ENCODE measurements at places on chromosomes 1 and 21.

GRCh38 chr1:56056438-56057287, 522.7 kb downstream of the PLPP3 start:
- no peak for DNase-seq

DNA sequence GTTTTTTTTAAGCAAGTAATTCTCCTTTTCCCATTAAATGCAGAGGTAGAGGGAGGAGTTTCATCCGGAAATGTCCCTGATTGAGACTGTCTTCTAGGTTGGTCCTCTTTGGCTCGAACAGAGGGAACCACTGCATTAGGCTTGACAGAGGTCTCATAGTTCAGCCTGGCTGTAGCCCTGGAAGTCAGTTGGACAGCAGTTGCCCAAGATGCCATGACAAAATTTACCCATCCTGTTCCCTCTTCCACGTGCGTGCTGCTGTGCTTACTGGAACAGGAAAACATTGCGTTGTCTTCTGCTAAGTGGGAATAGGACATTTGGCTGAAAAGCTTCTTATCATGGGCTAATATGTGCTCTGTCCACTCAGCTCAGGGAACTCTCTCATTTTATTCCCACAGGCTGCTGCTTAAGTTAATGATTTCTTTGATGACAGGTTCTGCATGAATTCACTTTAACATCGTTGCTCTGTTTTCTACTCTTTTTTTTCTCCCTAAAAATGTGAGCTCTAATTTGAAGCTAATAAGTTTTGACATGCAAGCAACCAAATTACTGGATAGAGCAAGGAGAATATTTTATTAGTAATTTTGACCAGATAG, 18.0 kb downstream of the KCNK1 start:
- no peak for DNase-seq

DNA sequence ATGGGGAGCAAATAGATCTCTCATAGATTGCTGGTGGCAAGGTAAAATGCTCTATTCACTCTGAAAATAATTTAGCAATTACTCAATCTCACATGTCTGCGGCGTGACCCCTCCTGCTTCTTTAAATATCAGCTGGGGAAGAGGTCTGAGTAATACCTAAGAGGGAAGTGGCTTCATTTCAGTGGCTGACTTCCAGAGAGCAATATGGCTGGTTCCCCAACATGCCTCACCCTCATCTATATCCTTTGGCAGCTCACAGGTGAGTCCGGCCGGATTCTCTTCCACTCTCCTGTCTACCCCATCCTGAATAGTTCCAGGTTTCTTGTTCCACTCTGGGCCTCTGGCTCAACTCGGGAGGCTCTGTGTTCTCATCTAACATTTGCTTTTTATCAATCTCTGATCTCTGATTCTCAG, at the start of gene SLAMF7:
TSS of gene SLAMF7 (plus strand) at position 150 of the 414 bp plus-strand sequence. CDS start at position 205, 55 bp downstream.
- DNase-seq = no peak

GRCh38 chr21:32842146-32842545, 70.6 kb upstream of the PAXBP1 start:
- DNase-seq = no peak

- no peak for DNase-seq
These were observed 68.5 kb downstream of the HHAT start for GRCh38 chr1:210397252-210397651.

DNA sequence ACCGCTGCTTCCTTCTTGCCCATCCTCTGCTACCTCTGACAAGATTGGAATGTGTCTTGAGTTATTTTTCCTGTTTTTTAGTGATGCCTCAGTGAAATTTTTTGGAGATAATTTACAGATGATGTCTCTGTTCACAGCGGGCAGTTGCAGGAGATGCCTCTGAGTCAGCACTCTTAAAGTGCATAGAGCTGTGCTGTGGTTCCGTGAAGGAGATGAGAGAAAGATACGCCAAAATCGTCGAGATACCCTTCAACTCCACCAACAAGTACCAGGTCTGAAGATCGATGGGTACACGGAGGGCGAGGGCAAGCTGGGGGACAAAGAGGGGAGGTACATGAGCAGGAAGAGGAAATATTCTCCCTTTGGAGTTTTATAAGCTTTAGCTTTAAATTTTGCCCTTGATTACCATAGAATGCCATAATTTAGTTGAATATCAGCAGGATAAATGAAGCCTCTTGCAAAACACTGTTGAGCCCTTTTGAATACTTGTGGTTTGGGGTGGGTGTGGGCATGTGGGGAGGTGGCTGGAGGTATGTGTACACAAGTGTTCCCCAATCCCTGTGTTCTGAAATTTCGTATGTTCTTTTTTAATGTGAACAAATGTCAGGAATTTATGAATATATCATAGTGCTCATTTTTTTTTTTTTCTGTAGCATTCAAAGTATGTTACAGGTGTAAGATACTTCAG, 19.8 kb downstream of the ATP1A1 start:
- no peak for DNase-seq

- DNase-seq = no peak
These were observed 65.4 kb downstream of the UBIAD1 start for GRCh38 chr1:11338284-11338924.

DNA sequence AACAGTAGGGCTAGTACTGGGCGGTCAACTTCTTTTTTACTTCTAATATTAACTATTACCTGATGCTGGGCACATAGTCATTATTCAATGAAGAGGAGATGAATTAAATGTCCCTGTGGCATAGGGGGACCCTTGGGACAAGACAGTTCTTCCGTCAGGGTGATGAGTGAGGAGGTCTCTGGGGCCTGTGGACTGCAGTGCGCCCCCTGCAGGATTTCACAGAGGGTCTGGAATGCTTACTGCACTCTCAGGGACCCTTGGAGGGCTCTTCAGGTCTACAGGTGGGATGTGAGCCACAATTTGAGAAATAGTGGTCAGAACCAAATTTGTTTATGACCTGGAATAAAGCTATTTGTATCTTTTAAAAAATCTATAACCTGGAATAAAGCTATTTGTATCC, 149.4 kb downstream of the FAM78B start:
- no peak for DNase-seq

GRCh38 chr1:161836018-161836417, 69.9 kb downstream of the ATF6 start:
- no peak for DNase-seq

DNA sequence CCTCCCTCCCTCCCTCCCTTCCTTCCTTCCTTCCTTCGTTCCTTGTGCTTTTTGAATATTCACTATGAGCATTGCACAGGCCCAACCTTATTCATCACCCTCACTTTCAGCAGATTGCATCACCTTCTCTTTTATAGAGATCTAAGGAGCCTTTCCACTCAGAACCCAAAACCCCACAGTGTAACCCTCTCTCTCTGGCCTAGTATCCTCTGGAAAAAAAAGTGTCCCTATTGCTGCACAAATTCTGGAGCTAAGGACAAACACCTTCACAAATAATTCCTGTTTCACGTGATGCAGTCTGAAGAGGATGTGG, 25.6 kb downstream of the OR10J5 start:
- no peak for DNase-seq

- no peak for DNase-seq
These were observed 23.3 kb downstream of the COLGALT2 start for GRCh38 chr1:184014271-184014670.

DNA sequence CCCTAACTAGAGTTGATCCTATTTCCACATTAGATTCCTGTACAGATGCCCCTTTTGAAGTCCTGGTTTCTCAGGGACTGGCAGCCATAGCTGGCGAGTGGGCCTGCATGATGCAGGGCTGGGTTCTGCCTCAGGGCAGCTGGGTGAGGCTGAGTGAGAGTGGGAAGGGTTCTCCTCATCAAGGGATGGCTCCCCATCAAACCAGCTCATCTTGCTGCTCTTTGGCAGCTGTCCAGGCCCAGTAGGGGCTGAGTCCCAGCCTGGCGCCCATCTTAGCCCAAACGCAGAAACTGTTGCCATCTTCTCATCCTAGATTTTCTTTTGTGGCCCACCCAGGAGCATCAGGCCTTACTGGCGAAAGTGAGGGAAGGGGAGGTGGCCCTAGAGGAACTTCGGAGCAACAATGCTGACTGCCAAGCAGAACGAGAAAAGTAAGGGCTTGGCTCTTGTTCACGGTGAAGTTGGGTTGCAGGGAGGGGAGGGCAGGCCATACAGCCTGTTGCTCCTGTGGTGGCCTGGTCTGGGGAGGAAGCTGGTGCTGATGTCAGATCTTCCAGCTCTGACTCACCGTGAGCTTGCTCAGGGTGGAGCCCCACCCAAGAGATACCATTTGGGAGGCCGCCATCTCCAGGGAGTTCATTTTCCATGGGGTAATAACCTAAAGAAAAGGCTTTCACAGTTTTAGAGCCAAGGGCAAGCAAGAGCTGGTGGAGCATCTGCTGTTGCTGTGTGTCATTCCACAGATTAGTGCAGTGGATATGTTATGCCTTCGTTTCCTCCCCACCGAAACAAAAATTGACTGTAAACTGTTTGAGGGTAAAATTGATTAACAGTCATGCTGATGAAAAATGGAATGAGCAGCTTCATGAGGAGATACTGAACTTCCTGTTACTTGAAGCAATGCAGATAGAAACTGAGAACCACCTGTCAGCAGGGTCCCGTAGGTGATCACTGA, 34.7 kb downstream of the TUFT1 start:
- no peak for DNase-seq

DNA sequence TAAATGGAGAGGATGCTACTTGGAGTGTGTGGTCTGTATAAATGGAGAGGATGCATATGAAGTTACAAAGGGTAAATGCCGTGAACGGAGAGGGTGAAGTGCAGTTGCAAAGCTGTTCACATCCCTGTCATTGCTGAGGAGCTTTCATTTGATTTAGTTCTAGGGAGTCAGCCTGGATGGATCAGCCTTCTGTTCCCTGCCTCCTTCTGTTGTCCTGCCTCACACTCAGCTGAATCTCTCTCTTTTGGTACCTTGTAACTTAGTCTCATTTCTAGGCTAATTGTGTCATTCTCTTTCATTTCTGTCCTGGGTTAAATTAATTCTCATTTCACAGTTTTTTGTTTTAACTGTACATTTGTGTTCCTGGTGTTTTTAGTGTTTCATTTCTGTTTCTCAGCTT, 133.2 kb upstream of the COL6A1 start:
- no peak for DNase-seq

- DNase-seq = no peak
These were observed 152.1 kb upstream of the FMN2 start for GRCh38 chr1:239939602-239940001.

- DNase-seq = no peak
These were observed 70.8 kb downstream of the JAK1 start for GRCh38 chr1:64895500-64895899.

GRCh38 chr1:29634324-29634723, 398.0 kb downstream of the PTPRU start:
- DNase-seq = no peak

GRCh38 chr1:24786191-24786590, 40.9 kb downstream of the CLIC4 start:
- DNase-seq = no peak

DNA sequence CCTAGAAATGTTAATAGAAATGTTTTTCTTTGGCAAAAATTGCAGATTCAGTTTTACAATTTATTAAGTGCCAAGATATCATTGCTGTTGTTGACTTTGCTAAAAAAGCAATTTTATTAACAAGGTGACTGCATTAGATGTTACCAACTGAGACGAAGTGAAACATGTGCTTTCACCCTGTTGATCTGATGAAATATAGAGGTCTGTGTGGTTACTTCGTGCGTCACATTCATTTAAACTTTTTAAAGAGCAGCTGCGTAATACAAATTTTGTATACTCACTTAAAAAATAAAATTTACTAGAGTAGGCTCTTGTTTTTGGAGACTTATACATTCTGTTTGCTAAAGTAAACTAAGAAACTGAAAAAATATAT, 465.7 kb downstream of the USP25 start:
- DNase-seq = no peak

DNA sequence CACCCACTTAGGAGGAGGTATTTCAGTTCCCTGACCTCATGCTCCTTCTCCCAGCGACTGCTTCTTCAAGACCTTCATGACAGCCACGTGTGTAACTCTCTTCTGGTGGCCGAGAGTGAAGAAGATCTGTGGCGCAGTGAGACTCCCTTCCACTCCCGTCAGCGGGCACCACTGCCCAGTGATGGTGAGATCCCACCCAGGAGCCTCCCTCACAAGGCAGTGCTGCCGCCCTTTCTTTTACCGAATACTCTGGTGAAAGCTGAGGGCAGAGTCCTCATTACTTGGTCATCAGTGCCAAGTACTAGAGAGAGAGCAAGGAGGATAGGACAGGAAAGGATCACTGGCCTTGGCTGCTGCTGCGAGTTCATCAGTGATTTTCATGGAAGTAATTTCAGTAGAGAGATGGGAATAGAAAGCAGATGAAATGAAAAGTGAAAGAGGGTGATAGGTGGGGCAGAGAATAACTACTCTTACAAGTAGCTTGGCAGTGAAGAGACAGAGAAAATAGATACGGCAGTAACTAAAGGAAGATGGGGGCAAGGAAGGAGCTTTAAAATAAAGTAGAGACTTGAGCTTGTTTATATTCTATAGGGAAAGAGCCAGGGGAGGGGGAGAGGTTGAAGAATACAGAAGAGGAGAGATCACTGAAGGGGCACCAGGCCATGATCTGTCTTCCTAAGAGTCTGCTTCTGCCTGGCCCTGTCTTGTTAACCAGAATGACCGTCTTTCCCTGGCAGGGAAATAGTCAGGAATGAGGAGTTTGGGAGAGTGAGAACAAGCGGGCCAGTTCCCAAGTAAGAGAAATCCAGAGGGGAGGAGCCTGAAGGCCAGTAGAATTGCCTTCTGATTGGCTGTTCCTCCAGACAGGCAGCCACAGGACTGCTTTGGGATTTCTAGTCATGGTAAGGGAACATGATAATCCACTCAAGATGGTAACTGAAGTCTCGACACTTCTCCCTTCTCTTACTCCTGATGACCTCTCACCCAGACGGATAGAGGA, 18.3 kb downstream of the HYI start:
- DNase-seq = no peak

- DNase-seq = no peak
These were observed 14.1 kb upstream of the KIAA1614 start for GRCh38 chr1:180898441-180899219.

GRCh38 chr1:37177230-37177864, 143.0 kb upstream of the GRIK3 start:
- DNase-seq = no peak

DNA sequence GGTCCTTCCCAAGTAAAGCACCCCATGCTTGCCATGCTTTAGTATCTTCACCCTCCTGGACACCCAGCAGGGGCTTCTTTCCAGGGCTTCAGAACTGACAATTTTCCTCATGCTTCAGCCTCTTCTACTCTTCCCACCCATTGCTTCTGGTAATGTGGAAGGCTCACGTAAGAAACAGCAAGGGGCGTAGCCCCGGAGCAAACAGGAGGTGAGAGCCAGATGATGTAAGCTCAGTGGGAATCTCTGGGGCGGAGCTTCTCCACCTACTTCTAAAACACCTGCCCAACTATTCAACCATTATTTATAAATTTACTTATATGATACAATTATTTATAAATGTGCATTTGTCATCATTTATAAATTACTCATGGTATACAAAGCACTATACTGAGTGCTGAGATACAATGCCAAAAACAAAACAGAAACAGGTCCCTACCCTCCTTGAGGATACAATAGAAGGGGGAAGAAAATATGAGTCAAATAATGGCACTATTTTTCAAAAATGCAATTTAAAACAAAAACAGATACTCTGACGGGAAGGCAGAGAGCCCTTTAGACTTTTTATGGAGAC, 140.1 kb upstream of the CAMK1G start:
- DNase-seq = no peak

GRCh38 chr1:70075761-70076160, 129.6 kb downstream of the LRRC40 start:
- DNase-seq = no peak

GRCh38 chr1:173193639-173194038, 13.5 kb downstream of the TNFSF4 start:
- DNase-seq = no peak

Measured in activated CD4-positive, alpha-beta T cell treated with anti-CD3 and anti-CD28 coated beads, Interleukin-2, amount 50 U/mL, for 24 hours (primary cell).